ENCODE measurements at places on chromosomes 5 and 9.

- DNase-seq, result no peak
Measured at GRCh38 chr5:179792612-179793467, 946 bp upstream of the LTC4S start.

- no peak for DNase-seq
Measured at GRCh38 chr9:36337002-36337401, 63.1 kb downstream of the RNF38 start.

GRCh38 chr9:101626295-101626694 is 31.5 kb upstream of the PPP3R2 start:
- no peak for DNase-seq

DNA sequence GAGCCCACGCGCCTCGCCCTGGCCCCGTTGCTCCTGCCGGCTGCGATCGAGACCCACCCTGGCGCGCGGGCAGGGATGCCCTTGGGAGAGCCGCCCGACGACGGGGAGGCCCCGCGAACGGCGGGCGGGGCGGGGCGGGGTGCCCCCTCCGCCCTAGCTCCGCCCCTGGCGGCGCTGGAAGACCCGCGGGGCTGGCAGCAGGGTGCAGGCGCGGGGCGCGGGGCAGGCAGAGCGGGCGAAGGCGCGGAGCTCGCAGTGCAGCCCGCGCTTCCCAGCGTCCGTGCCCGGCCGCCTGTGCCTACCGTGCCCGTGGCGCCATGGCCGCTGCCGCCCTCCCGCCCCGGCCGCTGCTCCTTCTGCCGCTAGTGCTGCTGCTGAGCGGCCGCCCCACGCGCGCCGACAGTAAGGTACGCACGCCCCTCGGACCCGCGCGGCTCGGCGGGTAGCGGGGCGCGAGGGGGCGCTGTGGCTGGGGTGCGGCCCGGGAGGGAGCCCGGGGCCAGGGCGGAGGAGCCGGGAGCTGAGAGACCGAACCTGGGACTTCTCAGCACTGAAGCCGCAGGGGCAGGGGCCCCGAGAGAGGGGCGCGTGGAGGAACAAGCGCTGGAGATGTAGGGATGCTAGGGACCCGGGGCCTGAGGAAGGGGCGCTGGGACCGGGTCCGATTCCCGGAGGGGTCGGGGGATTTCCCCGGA is at the start of gene OLFML2A:
Gene OLFML2A, plus strand, starts transcription at position 180 of the 695 bp plus-strand sequence. Its CDS starts 138 bp downstream, at position 318.
- no peak for DNase-seq

DNA sequence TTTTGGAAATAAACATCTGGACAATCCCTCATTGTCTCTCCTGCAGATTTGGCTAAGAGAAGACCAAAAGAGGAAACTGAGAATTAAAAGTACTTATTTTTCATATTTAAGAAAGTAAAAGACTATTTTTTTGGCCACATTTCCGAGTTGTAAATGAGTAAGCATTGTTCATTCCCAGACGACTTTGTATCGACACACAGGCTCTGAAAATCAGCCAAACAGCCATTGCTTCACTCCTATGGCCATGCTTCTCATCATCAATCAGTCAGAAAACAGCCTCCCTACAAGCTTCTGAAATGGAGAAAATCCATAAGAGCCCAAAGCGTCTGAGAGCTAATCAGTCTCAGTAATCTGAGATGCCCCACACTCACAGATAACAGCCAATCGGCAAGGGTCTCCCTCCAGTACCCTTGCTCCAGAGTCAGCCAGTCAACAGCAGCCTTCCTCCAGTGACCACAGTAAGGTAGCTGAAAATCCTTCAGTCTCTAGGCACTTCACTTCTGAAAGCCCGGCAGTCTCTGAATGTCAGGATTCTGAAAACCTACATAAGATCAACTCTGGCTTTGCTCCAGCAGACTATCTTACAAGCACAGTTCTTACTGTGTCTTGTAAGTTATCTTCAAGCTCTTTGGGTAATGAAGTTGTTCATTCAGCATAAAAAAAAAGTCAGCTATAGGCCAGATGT is 30.9 kb downstream of the CDO1 start:
- DNase-seq, result no peak

DNA sequence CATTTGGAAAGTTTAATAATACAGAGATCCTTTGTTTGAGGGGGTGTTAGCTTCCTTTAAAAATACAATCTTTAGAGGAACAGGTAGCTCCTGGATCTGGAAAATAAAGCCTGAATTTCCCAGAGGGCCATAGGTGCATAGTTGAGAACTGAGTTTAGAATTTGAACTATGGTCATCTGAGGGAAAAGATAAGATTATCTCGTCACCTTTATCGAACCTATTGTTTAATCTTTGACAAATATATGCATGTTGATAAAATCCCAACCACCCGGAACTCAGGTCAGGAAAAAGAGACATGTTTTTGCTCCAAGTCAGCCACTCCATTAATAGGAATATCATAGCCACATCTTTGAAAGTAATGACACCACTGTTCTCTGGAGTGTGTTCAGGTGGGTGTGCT is 91.7 kb upstream of the FAM169A start:
- no peak for DNase-seq

DNA sequence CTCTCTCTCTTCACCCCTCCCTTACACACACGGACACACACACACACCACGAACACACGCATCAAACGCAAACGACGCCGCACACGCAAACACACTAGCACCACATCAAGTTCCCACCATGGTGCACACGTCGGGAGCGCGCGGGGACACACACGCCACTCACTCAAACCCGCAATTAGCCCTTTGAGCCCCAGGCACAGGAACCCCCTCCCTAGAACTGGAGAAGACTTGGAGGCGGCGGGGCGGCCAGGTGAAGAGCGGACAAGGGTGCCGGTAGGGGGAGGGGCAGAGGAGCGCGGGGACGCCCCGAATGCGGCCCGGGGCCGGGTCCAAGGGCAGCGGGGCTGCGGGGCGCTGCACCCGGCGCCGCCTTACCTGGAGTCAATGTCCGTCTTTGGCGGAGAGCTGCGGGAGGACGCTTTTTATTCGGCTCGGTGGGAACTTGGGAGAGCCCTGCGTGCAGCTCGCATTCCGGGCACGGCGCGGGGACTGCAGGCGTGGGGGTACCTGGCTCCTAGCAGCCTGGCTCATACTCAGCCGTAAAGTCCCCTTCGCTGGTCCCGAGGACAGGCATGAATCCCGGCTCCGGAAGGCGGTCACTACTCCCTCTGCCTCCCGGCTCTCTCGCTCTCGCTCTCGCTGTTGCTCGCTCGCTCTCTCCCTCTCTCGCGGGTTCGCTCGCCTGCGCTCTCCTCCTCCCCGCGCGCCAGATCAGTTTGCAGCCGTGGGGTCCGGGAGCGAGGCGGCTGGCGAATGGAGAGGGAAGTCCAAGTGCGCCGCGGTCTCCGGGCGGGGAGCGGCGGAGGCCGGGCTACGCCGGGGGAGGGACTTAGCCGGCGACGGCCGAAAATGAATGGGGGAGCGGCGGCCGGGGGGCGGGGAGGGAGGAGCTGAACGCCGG is at the start of gene BRINP1:
Gene BRINP1, minus strand, starts transcription at position 755 of the 901 bp plus-strand sequence. CDS start 56,080 bp downstream, outside the sequence.
- no peak for DNase-seq

DNA sequence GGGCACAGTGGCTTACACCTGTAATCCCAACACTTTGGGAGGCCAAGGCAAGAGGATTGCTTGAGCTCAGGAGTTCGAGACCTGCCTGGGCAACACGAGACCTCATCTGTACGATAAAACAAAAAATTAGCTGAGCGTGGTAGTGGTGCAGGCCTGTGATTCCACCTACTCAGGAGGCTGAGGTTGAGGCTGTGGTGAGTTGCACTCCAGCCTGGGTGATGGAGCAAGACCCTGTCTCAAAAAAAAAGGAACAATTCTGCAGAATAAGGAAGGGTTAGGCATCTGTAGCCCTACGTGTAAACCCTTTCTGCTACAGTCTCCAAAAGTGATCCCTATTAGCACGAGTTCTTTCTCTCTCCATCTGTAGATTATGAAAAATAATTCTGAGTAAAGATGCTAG is 19.9 kb downstream of the CDC26 start:
- no peak for DNase-seq

DNA sequence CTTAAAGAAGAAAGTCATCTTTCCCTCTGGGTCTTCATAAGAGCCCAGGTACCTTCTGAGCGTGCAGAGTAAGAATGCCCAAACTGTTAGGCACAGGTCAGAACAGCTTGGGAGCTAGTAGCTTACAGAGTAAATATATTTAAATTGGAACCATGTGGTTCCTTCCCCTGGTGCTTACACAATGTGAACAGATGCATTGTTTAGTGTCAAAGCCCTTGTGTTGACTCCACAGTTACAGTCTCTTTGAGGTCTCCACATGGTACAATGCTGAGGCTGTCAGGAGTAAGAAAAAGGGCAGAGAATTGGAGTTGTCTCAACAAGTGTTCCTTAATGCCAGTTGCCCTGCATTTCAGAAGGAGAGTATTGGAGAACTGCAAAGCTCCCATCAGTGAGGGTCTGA is 188.5 kb downstream of the PAPPA start:
- DNase-seq, result no peak

GRCh38 chr5:158660726-158661125 is 439.0 kb downstream of the EBF1 start:
- DNase-seq, result no peak

GRCh38 chr9:136808075-136808805 is 492 bp downstream of the RABL6 start:
- DNase-seq, result no peak

DNA sequence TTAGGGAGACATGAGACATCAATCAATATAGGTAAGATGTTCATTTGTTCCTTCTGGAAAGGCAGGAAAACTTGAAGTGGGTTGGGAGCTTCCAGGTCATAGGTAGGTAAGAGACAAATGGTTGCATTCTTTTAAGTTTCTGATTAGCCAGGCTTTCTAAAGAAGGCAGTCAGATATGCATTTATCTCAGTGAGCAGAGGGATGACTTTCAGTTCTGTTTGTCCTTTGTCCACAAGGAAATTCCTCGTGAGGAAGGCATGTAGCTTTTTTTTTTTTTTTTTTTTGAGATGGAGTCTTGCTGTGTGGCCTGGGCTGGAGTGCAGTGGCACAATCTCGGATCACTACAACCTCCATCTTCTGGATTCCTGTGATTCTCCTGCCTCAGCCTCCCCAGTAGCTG is 155.3 kb upstream of the ABCA1 start:
- DNase-seq, result no peak
